GM12892 (cell line): ENCODE measurements at places on chromosomes 7 and 10.

GRCh38 chr7:91514591-91514990, 250.4 kb downstream of the FZD1 start:
- no peak for DNase-seq

GRCh38 chr7:50330696-50331095, 26.2 kb downstream of the IKZF1 start:
- no peak for DNase-seq

GRCh38 chr7:21967598-21968003, 21.9 kb upstream of the CDCA7L start:
- no peak for DNase-seq

GRCh38 chr10:51063659-51064535, 10.4 kb upstream of the PRKG1 start:
- DNase-seq, result no peak

DNA sequence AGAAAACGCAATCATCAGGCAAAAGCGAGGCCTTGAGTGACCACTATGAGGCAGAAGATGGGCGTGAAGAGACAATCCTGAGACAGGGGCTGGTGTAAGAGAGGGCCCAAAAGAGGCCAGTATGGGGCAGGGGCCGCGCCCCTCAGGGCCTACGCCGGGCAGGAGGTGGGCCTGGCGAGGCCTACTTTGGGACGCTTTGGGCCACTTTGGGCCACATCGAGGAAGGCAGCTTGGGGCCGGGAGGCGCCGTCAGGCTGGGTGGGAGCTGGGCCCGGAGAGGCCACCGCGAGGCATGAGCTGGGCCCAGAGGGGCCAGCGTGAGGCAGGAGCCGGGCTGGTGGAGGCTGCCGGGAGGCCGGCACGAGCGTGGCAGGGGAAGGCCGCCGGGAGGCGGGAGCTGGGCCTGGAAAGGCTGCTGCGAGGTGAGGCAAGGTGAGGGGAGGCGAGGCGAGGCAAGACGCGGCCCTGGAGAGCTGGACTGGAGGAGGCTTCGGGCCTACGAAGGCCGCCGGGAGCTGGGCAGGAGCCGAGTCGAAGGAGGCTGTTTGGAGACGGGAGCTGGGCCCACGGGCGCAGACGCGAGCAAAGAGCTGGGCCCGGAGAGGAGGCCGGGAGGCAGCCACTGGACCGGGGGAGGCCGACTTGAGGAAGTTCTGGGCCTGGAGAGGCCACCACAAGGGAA, 171.3 kb downstream of the TPST1 start:
- DNase-seq, result no peak

DNA sequence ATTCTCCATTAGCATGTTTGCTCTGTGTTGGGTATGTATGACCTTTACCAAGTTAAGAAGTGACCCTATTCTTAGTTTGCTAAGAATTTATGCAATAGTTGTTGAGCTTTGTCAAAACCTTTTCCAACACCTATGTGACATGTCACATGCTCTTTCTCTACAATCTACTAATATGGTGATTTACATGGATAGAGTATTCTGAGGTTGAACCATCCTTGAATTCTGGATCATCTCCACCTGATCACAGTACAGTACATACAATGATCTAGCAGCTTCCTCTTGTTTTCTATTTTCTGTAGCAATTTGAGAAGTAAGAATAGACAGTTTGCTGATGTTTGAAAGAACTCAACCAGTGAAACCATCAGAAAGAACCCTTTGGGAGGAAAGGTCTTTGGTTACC, 101.2 kb upstream of the PDGFA start:
- no peak for DNase-seq

DNA sequence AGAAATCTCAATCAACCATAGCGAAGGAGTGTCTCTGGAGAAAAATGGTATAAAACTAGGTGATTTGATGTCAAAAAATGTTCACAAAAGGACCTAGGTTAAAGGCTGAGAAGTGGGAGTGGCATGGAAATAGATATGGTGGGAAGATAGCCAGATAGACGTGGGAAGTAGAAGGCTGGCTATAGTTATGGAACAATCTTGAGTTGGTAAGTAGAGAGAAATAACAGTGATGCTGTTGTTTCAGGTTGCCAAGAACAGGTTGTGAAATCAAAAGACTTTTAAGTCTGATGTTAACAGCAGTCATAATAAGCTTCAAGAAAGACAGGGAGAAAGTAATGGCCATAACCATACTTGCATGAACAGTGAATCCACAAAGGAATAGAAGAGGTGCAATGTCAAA, 106.1 kb upstream of the RSU1 start:
- DNase-seq, result no peak

GRCh38 chr10:49053053-49053997, 62.0 kb downstream of the VSTM4 start:
- no peak for DNase-seq

- no peak for DNase-seq
Observed at GRCh38 chr10:109959259-109960145, 36.2 kb upstream of the XPNPEP1 start.

- no peak for DNase-seq
Observed at GRCh38 chr10:79403441-79404230, 41.8 kb downstream of the ZCCHC24 start.

GRCh38 chr7:30866939-30867338, 44.7 kb upstream of the AQP1 start:
- no peak for DNase-seq

DNA sequence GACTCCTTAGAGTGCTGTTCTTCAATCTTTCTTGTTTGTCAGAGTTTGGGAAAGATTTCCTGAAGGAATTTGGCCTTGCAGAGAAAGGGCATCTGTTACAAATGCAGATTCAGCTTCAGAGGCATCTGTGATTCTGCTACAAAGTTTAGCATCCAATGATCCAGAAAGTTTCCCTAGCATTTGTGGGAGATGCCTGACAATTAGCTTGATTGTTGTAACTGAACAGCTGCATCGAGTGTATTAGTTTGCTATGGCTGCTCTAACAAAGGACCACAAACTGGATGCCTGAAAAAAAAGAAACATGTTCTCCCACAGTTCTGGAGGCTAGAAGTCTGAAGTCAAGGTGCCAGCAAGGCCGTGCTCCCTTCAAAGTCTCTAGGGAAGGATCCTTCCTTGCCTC, 365.1 kb downstream of the GRID1 start:
- no peak for DNase-seq

DNA sequence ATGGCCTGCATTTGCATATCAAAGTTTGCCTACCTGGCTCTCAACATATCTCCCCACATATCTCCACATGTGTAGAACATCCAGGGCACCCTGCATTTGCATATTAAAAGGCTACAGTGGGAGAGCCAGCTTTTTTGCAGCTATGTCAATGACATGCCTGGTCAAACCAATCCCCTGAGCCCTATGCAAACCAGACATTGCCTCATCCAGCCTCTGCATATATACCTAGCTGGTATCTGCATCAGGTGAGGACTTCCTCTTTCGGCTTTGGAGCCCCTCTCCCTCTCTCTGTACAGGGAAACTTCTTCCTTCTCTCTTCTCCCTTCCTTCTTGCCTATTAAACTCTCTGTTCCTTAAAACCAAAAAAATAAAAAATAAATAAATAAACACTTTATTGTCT, 142.7 kb upstream of the STEAP4 start:
- no peak for DNase-seq

- no peak for DNase-seq
Observed at GRCh38 chr7:27066148-27066547, 29.7 kb downstream of the HOXA1 start.

DNA sequence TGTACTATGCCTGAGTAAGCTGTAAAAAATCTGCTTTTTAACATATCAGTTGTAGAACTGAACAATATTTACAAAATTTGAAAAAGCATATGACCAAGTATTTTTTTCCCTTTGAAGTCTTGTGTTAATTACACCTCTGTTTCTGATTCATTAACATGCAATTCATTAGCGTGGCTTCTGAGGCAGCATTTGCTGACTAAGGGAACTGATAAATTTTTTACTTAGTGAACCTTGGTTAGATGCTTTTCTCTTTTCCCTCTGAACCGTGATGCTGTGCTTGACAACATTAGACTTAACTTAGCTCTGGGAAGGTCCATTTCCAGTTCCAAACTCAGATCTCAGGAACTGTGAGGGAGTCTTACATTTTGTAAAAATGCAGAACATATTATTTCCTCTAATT, 28.1 kb downstream of the TWIST1 start:
- DNase-seq, result no peak

- no peak for DNase-seq
Observed at GRCh38 chr10:35184527-35185171, 58.0 kb downstream of the CREM start.

DNA sequence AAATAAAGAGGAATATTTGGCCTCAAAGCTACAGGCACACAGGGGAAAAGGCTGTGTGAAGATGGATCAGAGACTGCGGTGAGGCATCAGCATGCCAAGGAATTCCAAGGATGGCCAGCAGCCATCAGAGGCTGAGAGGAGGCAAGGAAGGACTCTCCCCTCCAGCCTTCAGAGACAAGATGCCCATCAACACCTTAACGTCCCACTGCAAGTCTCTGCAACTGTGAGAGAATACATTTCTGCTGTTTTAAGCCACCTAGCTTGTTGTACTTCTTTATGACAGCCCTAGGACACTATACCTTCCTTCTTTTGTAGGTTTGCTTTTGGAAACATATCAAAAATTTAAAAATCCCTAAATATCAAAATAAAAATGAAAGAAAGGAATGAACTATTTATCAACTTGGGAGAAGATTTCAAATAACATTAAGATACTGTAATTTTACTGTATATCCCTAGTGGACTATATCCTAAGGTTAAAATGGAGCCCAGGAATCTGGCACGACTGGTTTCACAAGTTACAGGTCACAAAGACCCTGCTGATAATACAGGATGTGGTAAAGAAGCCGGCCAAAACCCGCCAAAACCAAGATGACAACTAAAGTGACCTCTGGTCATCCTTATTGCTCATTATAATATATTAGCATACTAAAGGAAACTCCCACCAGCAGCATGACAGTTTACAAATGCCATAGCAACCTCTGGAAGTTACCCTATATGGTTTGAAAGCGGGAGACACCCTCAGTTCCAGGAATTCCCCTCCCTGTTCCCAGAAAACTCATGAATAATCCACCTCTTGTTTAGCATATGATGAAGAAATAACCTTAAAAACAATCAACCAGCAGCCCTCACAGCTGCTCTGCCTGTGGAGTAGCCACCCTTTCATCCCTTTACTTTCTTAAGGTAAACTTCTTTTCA, 185.2 kb downstream of the AVL9 start:
- DNase-seq, result no peak

DNA sequence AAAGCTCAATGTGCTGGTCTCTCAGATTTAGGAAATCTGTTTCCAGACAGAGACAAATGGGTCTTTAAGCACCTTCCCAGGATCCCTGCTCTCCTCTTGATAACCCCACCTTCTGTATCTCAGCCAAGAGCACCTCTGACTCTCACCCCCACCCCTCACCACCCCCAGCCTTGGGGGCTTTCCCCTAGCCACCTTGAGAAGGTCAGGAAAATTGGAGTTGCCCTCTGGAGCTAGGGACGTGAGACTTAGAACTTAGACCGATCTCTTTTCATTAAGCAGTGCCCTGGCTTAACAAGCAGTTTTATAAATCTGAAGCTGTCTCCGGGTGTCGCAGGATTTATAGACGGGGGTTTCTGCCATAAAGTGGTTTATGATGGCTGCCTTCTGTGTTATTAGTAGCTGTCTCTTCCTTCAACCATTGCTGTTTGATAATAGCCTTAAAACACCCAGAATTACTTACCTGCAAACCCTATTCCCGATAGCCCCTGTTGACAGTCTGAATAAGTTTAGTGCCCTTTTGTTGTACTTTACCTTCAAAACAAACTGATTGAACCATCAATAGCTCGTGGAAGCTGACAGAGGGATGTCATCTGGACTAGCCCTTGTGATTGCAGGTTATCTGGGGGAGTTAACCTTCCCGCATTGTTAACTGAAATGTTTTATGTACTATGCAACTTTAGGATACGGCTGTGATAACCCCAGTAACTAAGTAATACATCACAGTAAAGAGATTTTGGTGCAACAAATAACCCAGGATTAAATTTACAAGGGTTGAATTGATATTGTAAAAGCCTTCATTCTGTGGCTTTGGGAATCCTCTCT, 621.5 kb downstream of the LRMDA start:
- DNase-seq, result no peak

- DNase-seq, result no peak
Observed at GRCh38 chr7:79489371-79489770, 35.9 kb upstream of the MAGI2 start.

DNA sequence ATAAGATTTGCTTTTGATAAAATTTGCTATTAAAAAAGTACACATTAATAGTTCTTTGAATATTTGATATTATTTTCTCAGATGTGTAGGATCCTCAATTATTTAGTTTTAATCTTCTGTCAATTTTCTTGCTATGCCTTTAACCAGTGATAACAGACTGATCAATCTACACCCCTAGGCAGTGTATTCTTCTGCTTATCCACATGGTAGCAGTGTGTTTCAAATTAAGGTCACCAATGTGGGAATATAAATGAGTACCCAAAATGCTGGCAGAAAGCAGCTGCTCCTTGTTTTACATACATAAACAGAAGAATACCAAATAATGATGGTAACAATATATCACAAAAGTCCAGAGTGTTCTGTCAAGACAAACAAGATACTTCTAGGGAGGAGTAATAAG, 87.0 kb downstream of the SKAP2 start:
- DNase-seq, result no peak

- no peak for DNase-seq
Observed at GRCh38 chr10:34163075-34163905, 651.8 kb downstream of the PARD3 start.

DNA sequence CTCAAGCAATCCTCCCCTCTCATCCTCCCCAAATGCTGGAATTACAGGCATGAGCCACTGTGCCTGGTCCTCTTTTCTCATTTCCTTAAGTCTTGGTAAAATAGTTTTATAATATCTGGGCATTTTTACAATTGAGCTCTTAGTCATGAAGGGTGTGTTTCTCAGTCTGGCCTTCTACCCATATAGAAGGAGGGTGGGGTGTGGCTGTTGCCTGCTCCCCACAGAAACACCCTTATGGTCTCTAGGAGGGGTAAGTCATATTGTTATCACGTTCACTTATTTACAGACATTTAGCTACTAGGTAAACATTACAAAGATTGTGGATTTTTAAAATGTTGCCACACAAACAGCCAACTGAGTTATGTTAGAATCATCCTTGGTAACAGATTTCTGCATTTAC, 6.7 kb upstream of the OTUD1 start:
- no peak for DNase-seq

- no peak for DNase-seq
Observed at GRCh38 chr7:30735631-30736030, 16.3 kb upstream of the INMT start.

DNA sequence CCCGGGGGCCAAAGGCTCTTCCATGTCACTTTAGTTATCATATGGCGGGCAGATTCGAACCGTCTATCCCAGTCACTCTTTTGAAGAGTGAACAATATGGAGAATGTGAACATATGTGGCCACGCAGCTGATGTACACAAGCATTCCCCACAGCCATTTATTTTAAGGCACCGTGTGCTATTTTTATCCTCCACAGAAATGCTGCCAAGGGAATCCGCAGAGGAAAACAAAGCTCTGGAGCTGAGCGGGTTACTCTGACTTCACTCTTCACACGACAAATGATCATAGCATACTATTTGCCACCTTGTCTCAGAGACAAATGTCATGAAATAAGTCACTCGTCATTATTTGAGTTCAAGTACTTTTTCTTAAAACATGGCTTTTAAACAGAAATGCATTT, 100.3 kb downstream of the CTBP2 start:
- no peak for DNase-seq
